ENCODE measurements at places on chromosomes 13 and 19.
A peak's percentile ranks its signal among the peaks of the same experiment; 100 is the strongest.

DNA sequence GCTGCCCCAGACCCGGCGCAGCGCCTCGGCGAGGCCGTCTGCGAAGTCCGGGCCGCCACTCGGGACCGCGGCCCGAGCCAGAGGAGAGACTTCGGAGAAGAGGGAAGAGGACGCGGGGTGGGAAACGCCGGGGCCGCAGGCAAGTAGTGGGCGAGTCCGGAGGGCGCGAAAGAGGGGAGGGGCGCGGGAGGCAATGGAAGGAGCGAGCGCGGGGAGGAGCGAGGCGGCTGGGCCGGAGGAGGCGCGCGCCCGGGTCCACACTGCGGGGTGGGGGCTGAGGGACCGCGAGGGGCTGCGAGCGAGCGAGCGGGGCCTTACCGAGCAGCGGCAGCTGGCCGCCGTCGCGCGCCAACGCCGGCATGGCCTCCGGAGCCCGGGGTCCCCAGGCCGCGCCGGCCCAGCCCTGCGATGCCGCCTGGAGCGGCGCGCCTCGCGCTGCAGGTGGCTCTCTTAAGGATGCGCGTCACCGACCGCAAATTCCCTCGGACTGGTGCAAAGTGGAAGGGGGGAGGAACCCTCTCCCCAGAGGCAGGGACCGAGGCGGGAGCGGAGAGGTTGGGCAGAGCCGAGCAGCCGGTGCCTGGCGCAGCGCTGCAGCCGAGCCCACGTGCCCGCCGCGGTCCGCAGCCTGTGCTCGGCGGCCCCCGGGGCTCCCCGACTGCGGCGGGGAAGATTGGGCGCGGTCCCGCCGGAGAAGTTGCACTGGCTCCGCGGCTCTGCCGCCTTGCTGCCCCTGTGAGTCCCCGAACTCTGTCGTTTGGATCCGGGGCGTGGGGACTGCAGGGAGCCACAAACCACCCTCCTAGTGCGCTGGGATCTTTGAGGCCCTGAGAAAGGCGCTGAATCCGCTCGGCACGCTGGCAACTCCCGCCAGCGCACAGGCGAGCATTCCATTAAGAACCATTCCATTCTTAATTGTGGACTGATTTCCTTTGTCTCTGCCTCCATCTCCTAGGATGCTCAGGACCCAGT is at the start of gene FLT3:
Gene FLT3 (minus strand): TSS at position 427 of the 972 bp plus-strand sequence. CDS start 66 bp downstream, at position 361.
- DNase-seq, result peak; percentile 92

DNA sequence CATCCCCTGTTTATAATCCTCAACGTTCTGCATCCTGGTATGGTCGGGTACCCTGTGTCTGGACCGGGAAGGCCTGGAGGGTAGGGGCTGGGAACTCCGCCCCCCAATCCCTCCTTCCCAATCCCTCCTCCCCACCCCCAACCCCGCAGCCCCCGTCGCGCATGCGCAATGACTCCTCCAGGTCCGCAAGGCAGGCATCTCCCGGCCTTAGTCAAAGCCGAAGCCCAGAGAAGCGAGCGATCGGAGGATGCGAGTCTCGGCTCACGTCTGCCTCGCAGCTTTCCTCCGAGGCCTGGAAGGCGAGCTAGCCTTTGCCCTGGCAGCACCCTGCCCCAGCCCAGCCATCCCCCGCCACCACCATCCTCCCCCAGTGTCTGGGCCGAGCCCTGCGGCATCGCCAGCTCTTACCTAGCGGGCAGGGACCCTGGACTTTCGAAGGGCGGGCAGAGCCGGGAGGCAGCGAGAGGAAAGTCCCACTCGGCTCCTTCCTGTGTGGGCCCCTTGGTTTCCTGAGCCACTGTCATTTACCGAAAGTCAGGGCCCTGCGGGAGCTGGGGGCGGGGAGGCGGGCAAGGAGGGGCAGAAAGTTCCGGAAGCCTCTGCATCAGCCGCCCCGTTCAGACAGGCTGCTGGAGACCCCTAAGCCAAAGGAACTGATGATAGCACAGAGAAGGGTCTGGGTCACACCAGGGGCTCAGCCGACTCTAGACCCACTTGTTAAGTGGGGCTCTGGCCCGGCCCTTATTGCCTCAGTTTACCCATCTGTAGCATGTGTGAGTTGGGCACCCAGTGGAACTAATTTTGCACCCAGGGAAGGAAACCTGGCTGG is at the start of gene JAK3:
Gene JAK3 (minus strand): TSS at position 445 of the 829 bp plus-strand sequence. CDS start 3,565 bp downstream, outside the sequence.
- DNase-seq, result peak; percentile 62

GRCh38 chr19:16085115-16085514 is 8.8 kb downstream of the TPM4 start:
- DNase-seq, result no peak

DNA sequence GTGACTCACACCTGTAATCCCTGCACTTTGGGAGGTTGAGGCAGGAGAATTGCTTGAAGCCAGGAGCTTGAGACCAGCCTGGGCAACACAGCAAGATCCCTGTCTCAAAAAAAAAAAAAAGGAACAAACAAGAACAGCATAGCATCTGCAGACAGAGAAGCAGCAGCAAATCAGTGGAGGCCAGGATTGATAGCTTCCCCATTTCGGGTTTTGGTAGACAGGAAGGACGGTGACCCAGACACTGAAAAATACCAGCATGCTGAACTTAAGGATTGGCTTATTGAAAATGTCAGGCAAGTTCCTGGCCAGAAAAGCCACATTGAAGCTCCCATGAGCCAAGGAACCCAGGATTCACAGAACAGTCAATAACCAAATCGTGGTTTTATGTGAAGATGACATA is 3.0 kb downstream of the ZNF490 start:
- peak; percentile 28 for DNase-seq

- no peak for DNase-seq
Measured at GRCh38 chr13:34567597-34567996, 374.5 kb upstream of the NBEA start.

GRCh38 chr19:45500918-45501729 is 2.9 kb downstream of the PPM1N start:
- DNase-seq, result no peak

Data from KBM-7 (cell line).